ENCODE measurements at places on chromosomes 1 and 21. TPM values are rescaled to one million over a fixed set of nuclear protein-coding genes. Genes with fewer than 3 reads are reported as not detected.
A peak's percentile ranks its signal among the peaks of the same experiment; 100 is the strongest.

The EPS8L3 gene
- not detected for total RNA-seq

The SNIP1 gene
- 40.3 TPM for total RNA-seq

The ZNF670 gene
- total RNA-seq, result 5.2 TPM

The RRP15 gene
- 16.7 TPM for total RNA-seq

The STUM gene
- 0.03 TPM for total RNA-seq

GRCh38 chr1:248839168-248839555, 1.1 kb downstream of the ZNF672 start:
- peak overlapping the region; percentile 87 for H3K4me3 ChIP-seq
- peaks cover 9% of the 10 kb centered on the region for H3K4me1 ChIP-seq
- H3K27me3 ChIP-seq, result no peaks in the 10 kb centered on the region
- H3K36me3 ChIP-seq, result peaks cover 20% of the 10 kb centered on the region
- DNase-seq, result no peak

DNA sequence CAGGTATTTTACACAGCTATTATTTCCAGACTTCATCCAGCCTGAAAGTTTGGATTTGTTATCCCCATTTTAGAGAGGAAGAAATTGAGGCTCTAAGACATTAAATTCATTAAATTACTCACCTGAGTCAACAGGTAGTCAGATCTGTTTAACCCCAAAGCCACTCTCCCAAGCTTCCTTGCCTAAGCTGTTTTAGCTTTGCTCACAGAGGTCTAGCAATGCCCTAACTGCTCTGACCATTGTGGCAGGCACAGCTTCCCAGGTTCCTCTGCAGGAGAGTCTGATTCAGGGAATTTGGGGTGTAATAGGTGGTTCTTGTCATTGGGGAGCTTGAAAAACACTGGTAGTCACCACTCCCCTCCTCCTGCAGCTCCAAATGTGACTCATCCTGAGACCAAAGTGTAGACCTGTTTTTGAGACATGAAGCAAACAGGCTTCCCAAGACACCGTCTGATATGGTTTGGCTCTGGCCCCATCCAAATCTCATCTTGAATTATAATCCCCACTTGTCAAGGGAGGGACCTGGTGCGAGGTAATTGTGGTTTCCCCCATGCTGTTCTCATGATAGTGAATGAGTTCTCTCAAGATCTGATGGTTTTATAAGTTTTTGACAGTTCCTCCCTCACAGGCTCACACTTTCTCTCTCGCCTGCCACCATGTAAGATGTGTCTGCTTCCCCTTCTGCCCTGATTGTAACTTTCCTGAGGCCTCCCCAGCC, 142.8 kb upstream of the DNAH14 start:
- no peak overlapping the region for H3K27ac ChIP-seq
- peaks cover 35% of the 10 kb centered on the region for H3K4me1 ChIP-seq
- H3K27me3 ChIP-seq, result no peaks in the 10 kb centered on the region

- H3K4me3 ChIP-seq, result no peak overlapping the region
- no peak for DNase-seq
- no peak overlapping the region for H3K27ac ChIP-seq
- no peaks in the 10 kb centered on the region for H3K27me3 ChIP-seq
- no peaks in the 10 kb centered on the region for H3K36me3 ChIP-seq
- H3K4me1 ChIP-seq, result no peaks in the 10 kb centered on the region
These were observed 70.0 kb upstream of the NFIA start for GRCh38 chr1:61012341-61012761.

DNA sequence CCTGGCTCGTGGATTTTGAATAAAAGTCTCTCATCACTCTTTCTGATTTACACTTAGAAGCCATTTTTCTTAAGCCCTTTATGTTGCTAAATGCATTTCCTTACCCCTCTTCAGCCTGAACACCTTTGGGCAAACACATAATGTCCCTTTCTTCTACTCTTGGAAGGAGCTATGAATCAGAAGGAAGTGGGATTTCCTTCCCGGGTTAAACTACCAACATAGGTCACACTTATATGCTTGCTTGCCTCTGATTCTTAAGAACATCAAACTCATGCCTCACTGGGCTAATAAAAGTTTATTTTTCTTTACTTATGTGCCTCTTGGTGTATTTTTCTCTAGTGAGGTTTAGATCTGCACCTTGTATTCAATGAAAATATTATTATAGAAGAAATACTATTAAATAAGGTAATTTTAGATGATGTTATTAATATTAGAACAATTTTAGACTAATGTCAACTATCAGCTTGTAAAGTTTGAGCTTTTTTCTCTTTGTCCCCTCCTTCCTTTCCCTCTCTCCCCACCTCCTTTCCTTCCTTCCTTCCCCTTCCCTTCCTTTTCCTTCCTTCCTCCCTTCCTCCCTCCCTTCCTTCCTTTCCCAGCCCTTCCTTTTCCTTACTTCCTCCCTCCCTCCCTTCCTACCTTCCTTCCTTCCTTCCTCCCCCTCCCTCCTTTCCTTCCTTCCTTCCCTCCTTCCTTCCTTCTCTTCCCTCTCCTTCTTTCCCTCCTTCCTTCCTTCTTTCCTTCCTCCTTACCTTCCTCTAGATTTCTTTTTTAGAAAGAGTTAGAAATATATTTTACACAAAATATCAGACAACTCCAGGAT, 66.5 kb upstream of the KCNJ6 start:
- H3K4me3 ChIP-seq, result no peak overlapping the region
- peak overlapping the region; percentile 86 for H3K27ac ChIP-seq
- no peak for DNase-seq
- H3K4me1 ChIP-seq, result peaks cover 23% of the 10 kb centered on the region
- H3K36me3 ChIP-seq, result no peaks in the 10 kb centered on the region
- no peaks in the 10 kb centered on the region for H3K27me3 ChIP-seq

DNA sequence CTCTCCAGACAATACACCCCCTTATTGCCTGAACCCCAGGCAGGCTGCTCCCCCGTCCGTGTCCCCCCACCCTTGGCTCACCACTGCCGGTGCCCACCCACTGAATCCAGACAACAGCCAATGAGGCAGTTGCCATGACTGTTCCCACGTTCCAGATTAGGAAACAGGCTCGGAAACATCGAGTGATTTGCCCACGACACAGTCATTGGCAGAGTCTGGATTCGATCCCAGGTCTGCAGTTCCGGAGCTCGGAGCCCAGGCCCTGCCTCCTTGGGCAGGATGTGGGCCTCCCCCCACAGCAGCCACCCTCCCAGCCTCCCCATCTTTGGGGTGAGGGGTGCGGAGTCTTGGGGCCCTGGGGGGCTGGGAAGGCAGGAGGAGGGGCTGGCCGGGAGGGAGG, 20.3 kb upstream of the CLSTN1 start:
- H3K27me3 ChIP-seq, result no peaks in the 10 kb centered on the region
- H3K36me3 ChIP-seq, result no peaks in the 10 kb centered on the region
- DNase-seq, result no peak
- H3K27ac ChIP-seq, result no peak overlapping the region
- H3K4me3 ChIP-seq, result no peak overlapping the region

DNA sequence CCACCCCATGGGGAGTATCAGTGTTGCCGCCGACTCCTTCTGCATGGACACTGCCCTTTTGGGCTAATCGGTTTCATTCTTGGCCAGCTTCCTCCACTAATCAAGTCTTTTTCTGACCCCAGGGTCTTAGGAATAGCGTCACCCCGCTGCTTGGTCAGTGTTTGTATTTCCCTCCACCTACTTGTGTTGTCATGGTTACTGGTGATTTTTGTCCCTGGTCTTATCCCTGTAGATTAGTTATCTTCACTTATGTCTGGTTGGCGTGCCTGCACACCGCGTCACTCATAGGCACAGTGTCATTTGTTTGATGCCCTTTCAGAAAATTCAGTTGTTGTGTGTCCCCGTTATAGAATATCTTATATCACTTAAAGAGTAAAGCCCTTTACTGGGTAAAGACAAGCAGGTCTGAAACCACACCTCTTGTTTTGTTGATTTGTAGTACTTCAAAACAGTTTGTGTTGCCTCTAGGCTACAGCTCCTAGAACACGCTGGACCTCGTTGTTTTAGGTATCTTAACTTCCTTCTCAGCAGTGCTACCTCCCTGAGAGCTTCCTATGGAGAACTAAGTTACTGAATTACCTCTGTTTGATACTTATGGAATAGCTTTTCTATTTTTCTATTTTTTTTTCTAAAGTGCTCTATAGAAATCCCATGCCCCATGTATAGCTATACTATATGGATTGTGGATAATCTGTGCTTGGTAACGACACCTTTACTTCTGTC, 868 bp downstream of the PPP1R12B start:
- H3K36me3 ChIP-seq, result peaks cover 4% of the 10 kb centered on the region
- peak; percentile 44 for DNase-seq
- H3K27me3 ChIP-seq, result no peaks in the 10 kb centered on the region
- peak overlapping the region; percentile 76 for H3K4me3 ChIP-seq
- H3K27ac ChIP-seq, result peak overlapping the region; percentile 64

DNA sequence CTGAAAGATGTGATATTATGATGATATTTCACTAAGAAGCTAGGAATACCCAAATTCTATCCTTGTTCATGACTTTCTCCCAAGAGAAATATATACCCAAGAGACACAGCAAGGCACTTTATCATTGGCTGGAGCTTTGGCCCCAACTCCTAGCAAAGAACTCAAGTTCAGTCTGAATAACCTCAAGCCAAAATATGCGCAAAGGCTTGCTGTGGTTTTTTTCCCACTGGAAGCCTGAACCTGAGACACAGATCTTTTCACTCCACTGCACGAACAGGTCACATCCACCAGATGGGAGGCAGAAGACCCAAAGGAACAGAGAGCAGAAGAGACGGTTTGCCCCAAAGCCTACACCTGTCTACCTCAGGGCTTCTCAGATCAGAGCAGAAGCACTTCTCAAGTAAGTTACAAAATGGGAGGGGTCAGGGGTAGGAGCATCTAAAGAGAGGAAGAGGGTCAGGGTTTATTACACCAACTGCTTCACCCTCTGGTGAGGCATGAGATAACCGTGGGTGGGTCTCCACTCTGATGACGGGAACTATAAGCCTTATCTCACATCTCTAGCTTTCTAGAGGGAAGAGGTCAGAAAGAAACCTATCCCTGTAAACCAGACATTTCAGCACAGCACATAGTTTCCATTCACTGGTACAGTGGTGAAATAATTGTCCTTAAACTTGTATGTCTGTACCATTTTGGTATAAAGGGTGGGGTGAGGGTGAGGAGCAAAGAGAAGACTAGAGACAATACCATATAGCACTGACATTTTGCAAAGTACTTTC, 17.1 kb upstream of the CDC42BPA start:
- H3K36me3 ChIP-seq, result no peaks in the 10 kb centered on the region
- no peaks in the 10 kb centered on the region for H3K27me3 ChIP-seq
- DNase-seq, result no peak

- no peak for DNase-seq
- H3K4me1 ChIP-seq, result no peaks in the 10 kb centered on the region
- no peaks in the 10 kb centered on the region for H3K27me3 ChIP-seq
- H3K27ac ChIP-seq, result no peak overlapping the region
These were observed 963.4 kb upstream of the ADGRL4 start for GRCh38 chr1:79969886-79970285.

DNA sequence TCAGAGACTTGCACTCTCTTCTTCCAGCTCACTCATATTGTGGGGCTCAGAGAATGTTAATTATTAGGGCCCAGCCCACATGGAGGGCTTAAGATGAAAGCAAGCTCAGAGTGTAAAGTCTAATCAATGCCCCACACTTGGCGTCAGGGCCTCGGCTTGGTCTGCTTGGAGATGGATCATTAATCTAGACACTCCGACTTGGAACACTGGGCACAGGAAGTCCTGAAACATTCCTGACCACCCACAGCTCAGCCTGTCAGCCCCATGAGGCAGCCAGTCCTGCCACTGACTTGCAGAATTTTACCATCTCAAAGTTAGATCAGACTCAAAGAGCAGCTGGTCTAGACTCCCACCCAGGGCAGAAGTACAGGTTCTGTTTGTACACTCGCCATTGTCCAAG, 69.8 kb upstream of the TRABD2B start:
- no peaks in the 10 kb centered on the region for H3K27me3 ChIP-seq
- no peaks in the 10 kb centered on the region for H3K36me3 ChIP-seq
- H3K4me1 ChIP-seq, result peaks cover 27% of the 10 kb centered on the region
- H3K4me3 ChIP-seq, result no peak overlapping the region
- DNase-seq, result peak; percentile 43

DNA sequence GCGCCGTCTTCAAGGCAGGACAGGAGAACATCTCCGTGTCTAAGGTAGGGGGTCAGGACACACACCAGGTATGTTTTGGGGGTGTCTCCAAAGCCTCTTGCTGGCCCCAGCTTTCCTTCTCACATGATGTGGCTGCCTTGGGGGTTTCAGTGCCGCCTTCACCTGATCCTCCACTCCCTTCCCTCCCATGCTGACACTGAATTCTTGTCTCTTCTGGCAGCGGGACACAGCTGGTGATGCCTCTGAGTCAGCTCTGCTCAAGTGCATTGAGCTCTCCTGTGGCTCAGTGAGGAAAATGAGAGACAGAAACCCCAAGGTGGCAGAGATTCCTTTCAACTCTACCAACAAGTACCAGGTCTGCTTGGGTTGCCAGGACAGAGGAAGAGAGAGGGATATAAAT, 13.5 kb downstream of the ATP1A2 start:
- H3K36me3 ChIP-seq, result no peaks in the 10 kb centered on the region
- H3K4me1 ChIP-seq, result peaks cover 38% of the 10 kb centered on the region
- no peaks in the 10 kb centered on the region for H3K27me3 ChIP-seq
- DNase-seq, result no peak
- H3K27ac ChIP-seq, result no peak overlapping the region

DNA sequence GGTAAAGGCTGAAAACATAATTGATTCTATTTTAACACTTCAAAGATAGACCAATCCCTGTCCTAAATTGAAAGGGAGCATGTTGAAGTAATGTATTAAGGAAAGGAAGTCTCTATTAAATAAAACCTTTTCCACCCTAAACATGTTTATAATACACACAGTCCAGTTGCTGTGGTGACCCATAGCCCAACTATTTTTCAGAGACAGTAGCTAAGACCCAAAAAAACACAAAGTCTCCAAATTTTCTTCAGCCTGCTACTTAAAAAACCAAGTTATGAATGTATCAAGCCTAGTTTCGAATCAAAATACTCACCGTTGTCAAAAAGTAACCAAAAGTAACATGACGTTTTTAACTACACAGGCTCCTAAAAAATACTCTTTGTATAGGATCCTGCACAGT, 1.6 kb downstream of the ELK4 start:
- no peaks in the 10 kb centered on the region for H3K27me3 ChIP-seq
- H3K36me3 ChIP-seq, result peaks cover 7% of the 10 kb centered on the region
- peak; percentile 16 for DNase-seq
- peaks cover 16% of the 10 kb centered on the region for H3K4me1 ChIP-seq
- H3K27ac ChIP-seq, result peak overlapping the region; percentile 92

- peaks cover 11% of the 10 kb centered on the region for H3K4me1 ChIP-seq
- H3K4me3 ChIP-seq, result peak within 1 kb of the TSS; percentile 45
- no peaks in the 10 kb centered on the region for H3K36me3 ChIP-seq
- H3K27ac ChIP-seq, result no peak within 1 kb of the TSS
- H3K27me3 ChIP-seq, result no peaks in the 10 kb centered on the region
These were observed at the start of gene SLC45A1 for GRCh38 chr1:8317647-8318381. Gene SLC45A1, plus strand, starts transcription at chr1:8318114. Its CDS starts 6,216 bp downstream, at chr1:8324330.

DNA sequence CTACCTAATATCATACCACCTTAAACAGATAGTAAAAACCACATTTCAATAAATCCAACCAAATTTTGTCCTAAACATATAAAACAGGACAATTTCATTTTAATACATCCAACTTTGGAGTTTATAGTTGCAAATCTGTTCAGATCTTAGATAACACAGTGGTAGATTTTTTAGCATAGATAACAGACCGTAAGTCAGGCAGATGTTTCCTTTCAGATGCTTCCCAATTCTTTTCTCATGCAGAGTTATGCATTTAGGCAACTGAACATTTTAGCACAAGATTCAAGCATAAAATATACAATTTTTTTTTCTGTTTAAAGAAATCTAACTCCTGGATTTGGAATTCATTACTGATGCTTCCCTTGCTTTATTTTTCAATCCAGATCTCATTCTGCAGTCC, 156.5 kb upstream of the ZNHIT6 start:
- H3K27ac ChIP-seq, result no peak overlapping the region
- H3K4me1 ChIP-seq, result no peaks in the 10 kb centered on the region
- H3K36me3 ChIP-seq, result no peaks in the 10 kb centered on the region
- H3K4me3 ChIP-seq, result no peak overlapping the region

All from SJSA1 (cell line).